Smooth muscle cell of the brain vasculature (primary cell): ENCODE measurements at places on chromosomes 7 and 10.

- no peak for DNase-seq
Observed at GRCh38 chr10:131788386-131788785, 112.4 kb upstream of the PPP2R2D start.

GRCh38 chr7:116095396-116095795 is 64.8 kb upstream of the TFEC start:
- DNase-seq = no peak

GRCh38 chr7:140049339-140050024 is 13.3 kb downstream of the PARP12 start:
- DNase-seq = no peak

GRCh38 chr10:133140417-133141143 is 19.4 kb upstream of the KNDC1 start:
- DNase-seq = no peak

DNA sequence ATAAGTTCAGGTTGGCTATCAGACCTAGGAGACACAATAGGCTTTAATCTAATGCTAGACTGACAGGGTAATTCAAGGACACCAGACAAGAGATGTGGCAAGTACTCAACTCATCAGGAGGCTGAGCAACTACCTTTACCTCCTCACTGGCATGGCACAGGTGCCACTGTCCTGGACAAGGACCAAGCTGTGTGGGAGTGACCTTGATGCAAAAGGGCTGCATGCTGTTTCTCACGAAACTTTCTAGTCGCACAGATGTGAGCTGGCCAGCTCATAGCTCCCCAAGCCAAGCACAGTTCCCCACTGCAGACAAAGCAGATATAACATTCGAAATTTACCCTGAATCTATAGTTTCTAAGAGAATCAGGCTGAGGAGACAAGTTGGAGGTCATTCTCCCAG is 207.6 kb upstream of the GHITM start:
- DNase-seq = no peak

DNA sequence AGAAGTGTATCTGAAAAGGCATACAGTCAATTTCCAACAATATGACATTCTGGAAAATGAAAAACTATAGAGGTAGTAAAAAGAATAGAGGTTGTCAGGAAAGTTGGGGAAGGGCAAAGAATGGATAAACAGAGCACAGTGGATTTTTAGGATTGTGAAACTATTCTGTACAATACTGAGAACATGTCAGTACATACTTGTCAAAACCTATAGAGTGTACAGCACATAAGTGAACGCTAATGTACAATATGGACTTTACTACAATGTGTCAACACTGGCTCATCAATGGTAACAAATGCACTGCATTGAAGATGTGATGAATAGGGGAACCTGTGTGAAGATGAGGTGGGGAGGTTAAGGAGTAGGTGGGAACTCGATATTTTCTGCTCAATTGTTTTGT is 483.0 kb upstream of the PFKP start:
- no peak for DNase-seq

- DNase-seq = no peak
Observed at GRCh38 chr10:35426657-35427056, 90.3 kb downstream of the CCNY start.
